ENCODE measurements at places on chromosomes 1 and 21.

DNA sequence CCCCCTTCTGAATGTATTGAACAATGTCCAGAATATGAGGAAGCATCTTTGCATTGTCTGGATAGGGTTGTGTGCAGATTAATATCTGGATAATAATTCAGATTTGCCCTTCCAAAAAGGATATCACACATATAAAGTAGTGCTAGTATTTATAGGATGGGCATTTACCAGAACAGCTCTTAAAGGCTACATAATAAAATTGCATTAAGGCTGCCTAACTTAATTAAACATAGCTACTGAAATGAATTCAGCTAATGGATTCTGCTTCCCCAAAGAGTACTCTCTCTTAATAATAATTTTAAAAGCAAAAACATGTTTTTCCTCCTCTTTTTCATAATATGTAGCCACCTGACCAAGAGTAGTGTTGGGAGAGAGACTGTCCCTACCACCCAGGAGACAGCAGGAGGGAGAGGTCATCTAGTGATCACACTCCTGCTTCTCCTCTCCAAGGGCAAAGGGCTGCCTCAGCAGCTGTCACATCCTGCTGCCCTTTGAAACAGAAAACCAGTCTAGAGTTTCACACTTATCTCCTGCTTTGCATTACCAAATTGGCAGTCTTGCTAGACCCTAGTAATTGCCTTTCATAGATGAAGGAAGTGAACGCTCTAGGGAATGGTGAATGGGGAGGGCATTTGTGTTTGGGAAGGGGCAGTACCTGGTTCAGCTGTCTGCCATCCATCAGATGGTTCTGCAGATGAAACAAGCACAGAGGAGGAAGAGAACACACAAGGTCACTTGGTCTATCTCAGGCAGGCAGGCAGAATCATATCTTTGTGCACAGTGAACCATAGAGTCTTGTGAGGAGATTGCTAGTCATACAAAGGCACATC, 29.3 kb upstream of the DDAH1 start:
- no peak for DNase-seq

GRCh38 chr1:240991230-240991629, 365.8 kb downstream of the RGS7 start:
- no peak for DNase-seq

- DNase-seq = no peak
These were observed 11.3 kb upstream of the SEC16B start for GRCh38 chr1:177981200-177981599.

GRCh38 chr1:54273092-54273794, 73.3 kb downstream of the MRPL37 start:
- DNase-seq = no peak

GRCh38 chr1:24336075-24336474, 16.9 kb downstream of the GRHL3 start:
- no peak for DNase-seq

DNA sequence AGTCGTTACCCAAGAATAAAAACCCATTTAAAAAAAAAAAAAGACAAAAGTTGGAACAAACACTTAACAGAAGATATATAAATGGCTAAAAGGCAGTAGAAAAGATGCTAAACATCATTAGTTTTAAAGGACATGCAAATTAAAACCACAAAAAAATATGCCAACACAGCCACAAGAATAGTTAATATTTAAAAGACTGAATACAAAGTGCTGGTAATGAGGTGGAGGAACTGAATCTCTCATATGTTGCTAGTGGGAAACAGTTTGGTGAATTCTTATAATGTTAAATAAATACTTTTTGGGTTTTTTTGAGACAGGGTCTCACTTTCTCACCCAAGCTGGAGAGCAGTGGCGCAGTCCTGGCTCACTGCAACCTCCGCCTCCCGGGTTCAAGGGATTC, 10.0 kb downstream of the LRRC40 start:
- no peak for DNase-seq

- no peak for DNase-seq
These were observed 185.8 kb downstream of the NRIP1 start for GRCh38 chr21:14878971-14879370.

DNA sequence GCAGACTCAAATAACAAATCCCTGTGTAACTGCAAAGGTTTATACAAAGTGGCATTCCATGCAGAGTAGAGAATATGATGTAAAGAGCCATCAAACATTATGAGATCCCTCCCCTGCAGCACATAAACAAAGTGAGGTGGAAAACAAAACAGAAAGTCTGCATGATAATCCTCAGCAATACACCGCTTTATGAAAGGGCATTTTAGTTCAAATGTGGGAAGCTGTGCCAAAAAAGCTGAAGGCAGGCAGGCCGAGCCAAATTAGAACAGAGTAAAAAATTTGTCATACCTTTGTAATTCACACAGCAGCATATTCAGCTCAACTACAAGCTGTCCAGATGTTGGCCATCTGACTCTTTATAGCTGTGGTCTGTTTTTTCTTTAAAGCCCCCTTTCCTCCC, 113.5 kb downstream of the LHX9 start:
- DNase-seq = no peak

DNA sequence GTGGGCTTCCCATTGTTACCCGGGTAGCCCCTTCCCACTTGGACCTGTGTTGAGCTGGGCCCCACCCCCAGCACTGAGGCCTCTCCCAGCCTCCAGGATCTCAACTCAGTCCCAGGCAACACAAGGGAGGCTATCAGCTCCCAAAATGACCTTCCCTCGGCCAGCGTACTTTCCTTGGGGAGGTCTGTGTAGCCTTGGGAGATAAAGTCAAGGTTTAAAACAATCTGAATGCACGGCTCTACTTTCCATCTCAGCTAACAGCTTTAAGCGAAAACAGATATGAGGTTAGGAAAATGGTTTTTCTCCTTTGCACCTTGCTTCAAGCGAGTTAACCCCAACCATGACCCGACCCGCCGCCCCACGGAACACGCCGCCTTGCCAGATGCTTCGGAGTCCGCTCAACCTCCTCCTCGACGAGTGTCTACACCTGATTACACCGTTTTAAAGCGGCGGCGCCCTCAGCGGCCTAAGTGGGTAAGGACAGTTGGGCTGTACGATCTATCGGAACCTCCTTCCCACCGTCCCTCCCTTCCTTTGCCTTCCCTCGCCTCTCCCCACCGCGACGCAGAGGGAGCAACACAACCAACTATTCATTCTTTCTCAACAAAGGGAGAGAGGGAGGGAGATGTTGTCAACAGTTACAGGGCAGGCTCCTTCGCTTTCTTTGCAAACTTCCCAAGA, 1.1 kb downstream of the BCAR3 start:
- DNase-seq = no peak

- no peak for DNase-seq
These were observed 184.8 kb downstream of the BRINP2 start for GRCh38 chr1:177355575-177355974.

- no peak for DNase-seq
These were observed at the start of gene TRIM67 for GRCh38 chr1:231161667-231162296. Gene TRIM67, plus strand, starts transcription at chr1:231162058. Its CDS starts 912 bp downstream, at chr1:231162970.

GRCh38 chr1:214615871-214616270, 12.9 kb downstream of the CENPF start:
- no peak for DNase-seq

DNA sequence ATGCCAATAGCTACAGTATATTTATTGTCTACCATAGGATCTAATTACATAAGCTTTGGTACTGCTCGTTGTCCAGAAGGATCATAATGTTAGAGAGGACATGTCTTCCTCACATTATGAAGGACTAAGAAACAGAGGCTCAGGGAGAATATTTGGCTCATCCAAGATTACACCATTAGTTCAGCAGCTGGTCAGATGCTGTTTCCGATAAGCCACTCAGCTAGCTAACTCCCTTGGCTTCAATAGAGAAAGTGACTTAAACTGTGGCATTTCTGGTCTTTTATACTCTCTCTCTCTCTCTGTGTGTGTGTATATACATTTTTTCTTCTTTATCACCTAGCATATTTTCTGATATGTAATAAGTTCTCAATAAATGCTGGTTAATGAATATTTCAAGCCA, 70.4 kb downstream of the DDR2 start:
- DNase-seq = no peak

- DNase-seq = no peak
These were observed 358.7 kb downstream of the KCNH1 start for GRCh38 chr1:210775289-210775688.

GRCh38 chr1:204241050-204241449, 27.3 kb upstream of the GOLT1A start:
- DNase-seq = no peak

- no peak for DNase-seq
These were observed 29.8 kb downstream of the MAPKAPK2 start for GRCh38 chr1:206714331-206715058.

DNA sequence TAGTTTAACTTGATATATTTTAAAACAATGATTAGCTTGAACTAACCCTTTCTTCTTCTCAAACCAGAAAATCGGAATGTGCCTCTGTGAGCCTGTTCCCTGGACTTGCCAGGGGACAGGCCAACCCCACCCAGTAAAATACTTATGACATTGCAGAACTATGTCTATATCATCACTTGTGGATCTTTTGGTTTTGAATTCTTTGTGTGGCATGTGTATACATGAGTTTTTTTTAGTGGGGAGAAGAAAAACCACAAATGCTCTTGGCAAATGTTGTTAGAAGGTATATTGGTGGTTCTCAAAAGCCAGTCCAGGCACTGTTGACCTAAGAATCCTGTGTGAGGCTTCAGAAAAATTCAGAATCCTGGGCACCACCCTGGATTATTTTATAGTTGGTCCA, 347.4 kb downstream of the SIPA1L2 start:
- no peak for DNase-seq

DNA sequence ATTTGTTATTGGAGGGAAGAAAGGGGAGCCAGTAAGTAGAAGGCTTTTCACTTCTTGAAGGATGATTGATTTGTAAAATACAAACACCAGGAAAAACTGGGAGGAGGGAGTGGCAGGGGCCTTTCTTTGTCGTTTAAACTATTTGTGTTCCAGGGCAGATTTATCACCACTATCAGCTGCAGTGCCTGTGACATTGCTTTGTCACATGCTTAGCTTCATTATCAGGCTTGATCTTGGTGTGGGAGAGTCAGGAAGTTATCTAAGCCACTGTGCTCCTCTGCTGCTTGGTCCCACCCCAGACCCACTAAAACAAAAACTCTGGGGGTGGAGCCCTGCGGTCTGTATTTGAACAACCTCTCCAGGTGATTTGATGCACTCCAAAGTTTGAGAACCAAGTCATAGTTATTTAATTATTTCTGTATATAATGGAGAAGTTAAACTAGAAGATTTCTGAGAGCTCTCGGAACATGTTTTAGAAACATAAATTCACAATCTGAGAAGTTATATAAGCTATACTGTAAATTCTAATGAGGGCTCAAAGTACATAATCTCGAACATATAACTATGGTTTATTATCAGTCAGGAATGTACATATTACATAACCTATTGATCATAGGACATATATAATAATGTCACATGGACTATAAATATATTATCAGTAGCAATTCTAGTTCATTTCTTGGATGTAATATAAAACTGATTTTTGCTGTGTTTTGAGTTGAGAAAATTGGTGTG, 87.9 kb downstream of the CDC14A start:
- DNase-seq = no peak

- DNase-seq = no peak
These were observed 62.8 kb downstream of the OVGP1 start for GRCh38 chr1:111364690-111365089.

- no peak for DNase-seq
These were observed 166.9 kb downstream of the TOMM20 start for GRCh38 chr1:234961456-234962339.

GRCh38 chr21:43585514-43585913, 73.8 kb downstream of the HSF2BP start:
- no peak for DNase-seq

- DNase-seq = no peak
These were observed 579 bp upstream of the SLC19A1 start for GRCh38 chr21:45542667-45543370.

DNA sequence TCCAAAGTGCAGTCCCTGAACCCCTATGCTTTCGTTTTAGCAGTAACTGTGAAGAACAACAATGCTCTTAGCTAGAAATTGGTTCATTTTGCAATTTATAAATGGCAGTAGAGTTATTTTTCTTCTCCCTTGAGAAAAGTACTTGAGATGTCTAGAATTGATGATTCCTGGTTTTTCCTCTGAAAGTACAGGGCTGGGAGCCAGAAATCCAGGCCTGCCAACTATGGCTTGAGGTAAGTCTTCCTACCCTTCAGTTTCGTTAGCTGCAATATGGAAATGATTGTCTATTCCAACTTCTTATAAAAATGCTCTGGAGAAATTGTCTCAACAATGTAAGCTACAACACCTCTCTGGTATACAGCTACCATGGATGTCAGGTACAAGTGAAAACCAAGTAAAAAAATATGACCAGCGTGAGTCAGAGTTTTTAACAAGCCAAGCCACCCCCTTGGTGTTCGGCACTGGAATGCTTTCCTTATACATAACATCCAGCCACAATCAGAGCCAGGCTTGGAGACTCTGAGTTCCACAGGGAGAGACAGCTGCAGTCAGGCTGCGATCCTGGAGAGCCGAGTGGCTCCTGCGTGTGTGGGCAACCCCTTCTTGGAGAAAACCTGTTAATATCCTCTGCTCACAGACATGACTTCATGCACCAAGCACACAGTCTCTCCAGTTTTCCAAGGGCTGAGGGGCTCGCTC, 22.0 kb downstream of the TSPAN2 start:
- DNase-seq = no peak

DNA sequence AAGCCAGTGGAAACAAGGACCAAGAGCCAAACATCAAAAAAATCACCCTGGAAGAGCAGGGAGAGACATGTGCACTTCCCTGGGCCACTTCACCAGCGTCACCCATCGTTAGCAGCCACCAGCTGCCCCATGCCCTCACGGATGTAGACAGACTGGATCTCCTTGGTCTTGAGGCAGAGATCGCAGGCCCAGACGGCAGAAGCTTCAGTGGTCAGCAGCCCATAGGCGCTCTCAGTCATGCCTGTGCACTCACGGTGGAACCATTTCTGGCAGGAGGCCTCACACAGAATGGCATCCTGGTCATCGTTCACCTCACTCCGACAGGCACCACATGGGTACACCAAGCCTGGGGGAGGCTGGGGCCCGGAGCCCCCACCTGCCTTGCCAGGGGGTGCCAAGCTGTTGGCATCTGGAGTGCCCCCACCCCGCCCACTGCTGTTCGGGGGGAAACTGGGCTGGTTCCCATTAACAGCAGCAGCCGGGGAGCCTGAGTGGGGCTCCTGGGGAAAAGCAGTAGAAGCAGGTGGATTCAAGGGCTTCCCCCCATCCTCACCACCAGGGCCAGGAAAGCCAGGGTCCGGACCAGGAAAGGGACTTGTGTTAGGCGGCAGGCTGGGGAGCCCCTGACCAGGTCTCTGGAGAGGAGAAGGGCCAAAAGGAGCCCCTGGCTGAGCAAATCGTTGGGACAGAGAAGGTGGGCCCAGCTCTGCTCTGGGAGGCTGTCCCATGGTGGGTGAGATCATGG, 2.7 kb downstream of the PYGO2 start:
- no peak for DNase-seq

GRCh38 chr1:234549447-234550021, 60.4 kb downstream of the IRF2BP2 start:
- no peak for DNase-seq

GRCh38 chr1:217881607-217882332, 250.6 kb downstream of the SPATA17 start:
- DNase-seq = no peak

- no peak for DNase-seq
These were observed 1.0 kb downstream of the TMEM200B start for GRCh38 chr1:29122682-29123052.
